ENCODE measurements at places on chromosomes 5 and 9. TPM values are rescaled to one million over a fixed set of nuclear protein-coding genes. Genes with fewer than 3 reads are reported as not detected.

Gene DMGDH
- total RNA-seq: 1.0 TPM

Gene GMCL2
- not detected for total RNA-seq

DNA sequence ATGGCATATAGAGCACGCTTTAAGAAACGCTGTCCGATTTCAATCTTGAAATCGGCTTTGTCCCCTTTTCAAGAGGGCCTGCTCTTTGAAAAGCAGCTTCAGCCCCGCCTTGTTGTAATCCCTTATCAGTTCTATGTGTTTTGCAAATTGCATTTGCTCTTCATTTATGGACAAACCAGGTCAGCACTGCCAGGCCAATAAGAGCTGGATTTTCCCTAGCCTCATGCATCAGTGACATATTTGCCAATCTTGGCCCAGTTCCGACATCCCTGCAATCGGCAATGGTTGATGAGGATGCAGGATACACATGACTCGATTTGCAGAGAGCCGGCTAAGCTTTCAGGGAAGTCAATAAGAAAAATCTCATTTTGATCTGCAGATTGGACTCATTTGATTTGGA, 529.1 kb upstream of the CLINT1 start:
- H3K27me3 ChIP-seq: no peaks in the 10 kb centered on the region
- no peak overlapping the region for H3K27ac ChIP-seq
- no peaks in the 10 kb centered on the region for H3K4me1 ChIP-seq
- no peak for DNase-seq
- no peaks in the 10 kb centered on the region for H3K36me3 ChIP-seq
- no peak overlapping the region for H3K4me3 ChIP-seq

Gene PCDHB12
- total RNA-seq: not detected

- H3K27ac ChIP-seq: no peak within 1 kb of the TSS
- no peak for DNase-seq
- H3K27me3 ChIP-seq: peaks cover 30% of the 10 kb centered on the region
- H3K36me3 ChIP-seq: no peaks in the 10 kb centered on the region
Observed at GRCh38 chr5:120463991-120464626, at the start of gene PRR16. TSS of gene PRR16 (plus strand) at chr5:120464300.

Gene NCS1
- total RNA-seq: 0.31 TPM

GRCh38 chr5:42840269-42840668, 28.6 kb upstream of the SELENOP start:
- no peak for DNase-seq
- H3K27me3 ChIP-seq: peaks cover 10% of the 10 kb centered on the region
- no peaks in the 10 kb centered on the region for H3K4me1 ChIP-seq
- H3K36me3 ChIP-seq: no peaks in the 10 kb centered on the region
- no peak overlapping the region for H3K4me3 ChIP-seq

GRCh38 chr9:3865141-3865772, 339.5 kb upstream of the RFX3 start:
- H3K36me3 ChIP-seq: peaks cover 4% of the 10 kb centered on the region
- H3K4me1 ChIP-seq: no peaks in the 10 kb centered on the region
- H3K27ac ChIP-seq: no peak overlapping the region
- peaks cover 28% of the 10 kb centered on the region for H3K27me3 ChIP-seq

GRCh38 chr9:77953590-77953989, 78.0 kb downstream of the GNAQ start:
- H3K36me3 ChIP-seq: no peaks in the 10 kb centered on the region
- no peak overlapping the region for H3K4me3 ChIP-seq
- H3K4me1 ChIP-seq: peaks cover 38% of the 10 kb centered on the region
- DNase-seq: no peak
- H3K27ac ChIP-seq: no peak overlapping the region

Gene HACD4
- 9.8 TPM for total RNA-seq

GRCh38 chr5:14234204-14234603, 91.1 kb downstream of the TRIO start:
- peaks cover 16% of the 10 kb centered on the region for H3K27me3 ChIP-seq
- no peak overlapping the region for H3K27ac ChIP-seq
- H3K4me3 ChIP-seq: no peak overlapping the region
- no peak for DNase-seq

- H3K36me3 ChIP-seq: peaks cover 11% of the 10 kb centered on the region
- DNase-seq: no peak
- H3K27me3 ChIP-seq: no peaks in the 10 kb centered on the region
- H3K27ac ChIP-seq: peak overlapping the region; percentile 97
- H3K4me1 ChIP-seq: peaks cover 75% of the 10 kb centered on the region
Observed at GRCh38 chr5:175484322-175484721, 6.0 kb downstream of the SFXN1 start.

GRCh38 chr5:95380103-95380628, 11.0 kb upstream of the FAM81B start:
- no peaks in the 10 kb centered on the region for H3K36me3 ChIP-seq
- no peak overlapping the region for H3K27ac ChIP-seq
- H3K4me3 ChIP-seq: no peak overlapping the region
- H3K4me1 ChIP-seq: peaks cover 7% of the 10 kb centered on the region
- DNase-seq: no peak

GRCh38 chr5:29079771-29080170, 2041.4 kb upstream of the CDH9 start:
- H3K27me3 ChIP-seq: no peaks in the 10 kb centered on the region
- H3K4me3 ChIP-seq: no peak overlapping the region

- peaks cover 8% of the 10 kb centered on the region for H3K4me1 ChIP-seq
- peak; percentile 30 for DNase-seq
Observed at GRCh38 chr9:34403554-34404380, 27.1 kb upstream of the MYORG start.
